ENCODE measurements at places on chromosomes 5 and 9.

DNA sequence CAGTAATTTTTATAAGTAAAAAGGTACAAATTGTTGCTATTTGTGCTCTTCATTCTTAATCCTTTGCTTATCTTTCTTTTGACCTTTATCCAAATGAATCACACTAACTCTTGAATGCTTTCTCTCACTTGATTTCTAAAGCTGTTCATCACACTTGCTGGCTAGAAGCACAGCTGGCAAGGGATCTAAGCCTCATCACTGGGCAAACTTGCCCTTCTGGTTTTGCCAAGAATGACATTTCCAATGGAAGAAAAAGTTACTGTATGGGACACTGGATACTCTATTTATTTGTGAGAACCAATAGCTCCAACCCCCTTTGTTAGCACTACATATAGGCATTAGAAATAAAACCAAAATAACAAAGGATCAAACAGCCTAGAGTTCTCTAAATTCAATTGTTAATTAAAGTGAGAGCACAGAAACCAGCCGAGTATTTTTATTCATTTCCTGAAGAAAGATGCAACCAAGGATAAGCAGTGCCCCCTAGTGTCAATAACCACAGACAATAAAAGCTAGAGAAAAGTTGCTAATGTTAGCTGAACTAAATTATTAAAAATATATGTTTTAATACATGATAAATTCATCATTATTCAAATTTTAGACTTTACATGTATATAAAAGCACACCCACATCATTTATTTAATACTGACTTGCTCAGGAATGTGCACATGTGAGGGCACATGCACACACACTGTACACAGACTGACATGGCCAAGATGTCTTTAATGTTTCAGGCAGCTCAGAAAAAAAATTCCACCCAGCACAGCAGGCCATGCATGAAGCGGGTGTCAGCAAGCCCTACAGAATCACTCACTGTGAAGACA, 59.8 kb upstream of the POU5F2 start:
- DNase-seq = no peak

GRCh38 chr9:91658513-91659105, 235.0 kb upstream of the NFIL3 start:
- DNase-seq = no peak

- DNase-seq = no peak
Measured at GRCh38 chr9:22548625-22549024, 102.0 kb downstream of the DMRTA1 start.

DNA sequence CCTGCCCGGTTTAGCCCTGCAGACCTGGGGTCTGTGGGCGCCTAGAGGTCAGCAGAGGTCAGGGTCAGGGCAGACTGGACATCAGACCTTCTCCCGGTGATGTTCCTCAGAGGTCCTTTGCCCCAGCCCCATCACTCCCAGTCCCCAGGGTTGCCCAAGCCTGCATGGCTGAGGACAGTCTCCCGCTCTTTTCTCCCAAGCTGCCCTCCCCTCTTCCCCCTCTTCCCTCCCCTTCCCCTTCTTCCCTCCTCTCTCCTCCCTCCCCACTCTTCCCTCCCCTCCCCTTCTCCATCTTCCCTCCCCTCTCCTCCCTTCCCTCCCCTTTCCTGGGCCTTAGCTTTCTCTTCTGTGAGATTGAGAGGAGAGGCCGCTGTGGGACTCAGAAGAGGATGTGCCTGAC, 10.4 kb downstream of the LHX3 start:
- no peak for DNase-seq

DNA sequence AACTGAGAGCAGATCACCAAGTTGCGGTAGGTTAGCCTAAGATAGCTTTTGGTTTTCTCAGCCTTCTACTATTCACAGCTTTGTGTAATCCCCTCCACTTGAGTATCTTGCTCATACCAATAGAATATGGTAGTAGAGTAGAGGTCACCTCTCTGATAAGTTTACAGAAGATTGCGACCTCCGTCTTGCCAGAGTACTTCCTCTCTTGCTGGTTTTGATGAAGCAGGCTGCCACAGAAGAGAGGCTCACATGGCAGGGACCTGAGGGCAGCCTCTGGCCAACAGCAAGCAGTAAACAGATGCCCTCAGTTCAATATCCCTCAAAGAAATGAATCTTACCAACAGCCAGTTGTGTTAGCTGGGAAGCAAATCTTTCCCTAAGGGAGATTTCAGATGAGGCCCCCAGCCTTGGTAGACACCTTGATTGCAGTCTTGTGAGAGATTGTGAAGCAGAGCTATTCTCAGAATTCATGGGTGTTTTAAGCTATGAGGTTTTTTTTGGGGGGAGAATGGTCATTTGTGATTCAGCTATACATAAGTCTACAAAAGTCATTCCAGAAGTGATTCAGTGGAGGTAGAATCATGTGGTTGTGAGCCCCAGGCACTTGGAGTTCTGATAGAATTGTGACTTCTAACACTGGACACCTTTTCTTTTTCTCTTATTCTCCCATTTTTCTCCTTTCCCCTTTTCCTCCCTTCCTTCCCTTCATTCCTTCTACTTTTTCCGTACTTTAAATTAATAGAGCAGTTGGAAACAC, 22.7 kb upstream of the CDKN2B start:
- no peak for DNase-seq

- DNase-seq = no peak
Measured at GRCh38 chr5:4613440-4613839, 526.7 kb upstream of the ADAMTS16 start.

DNA sequence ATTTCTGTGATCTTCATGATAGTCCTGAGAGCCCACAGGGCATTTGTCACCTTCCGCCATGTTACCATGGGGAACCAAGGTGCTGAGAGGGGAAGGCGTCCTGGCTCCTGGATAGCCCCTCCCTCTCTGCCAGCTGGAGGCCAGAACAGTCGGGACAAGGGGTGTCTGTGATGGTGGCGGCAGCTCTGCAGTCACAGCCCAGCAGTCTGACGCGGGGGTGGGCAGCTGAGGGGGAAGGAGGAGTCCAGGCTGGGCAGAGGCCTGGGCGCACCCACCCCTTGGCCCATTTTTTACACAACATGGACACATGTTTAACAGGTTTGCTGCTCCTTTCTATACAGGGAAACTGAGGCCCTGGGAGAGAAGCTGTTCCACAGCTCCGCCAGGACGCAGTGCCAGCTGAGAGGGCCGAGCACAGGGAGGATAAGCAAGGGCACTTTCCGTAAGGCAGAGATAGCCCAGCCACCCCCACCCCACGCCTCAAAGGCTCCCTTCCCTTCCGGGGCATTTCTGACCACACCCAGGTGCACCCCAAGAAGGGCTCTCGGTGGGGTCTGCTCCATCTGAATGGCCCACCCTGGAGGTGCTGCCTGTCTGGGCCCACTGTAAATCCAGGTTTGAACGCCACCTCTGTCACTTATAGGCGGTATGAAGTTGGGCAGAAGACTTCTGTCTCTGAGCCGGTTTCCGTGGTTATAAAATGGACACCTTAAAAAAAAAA, 17.1 kb downstream of the LRRC8A start:
- no peak for DNase-seq

Data from CD4-positive, alpha-beta T cell treated with Interleukin-1 beta for 1 hour (primary cell).